CD4-positive, alpha-beta T cell (primary cell): ENCODE measurements at places on chromosomes 7 and 10. TPM values are rescaled to one million over a fixed set of nuclear protein-coding genes. Genes with fewer than 3 reads are reported as not detected.

The GHRHR gene
- not detected for total RNA-seq

The MCU gene
- 10.3 TPM for total RNA-seq

DNA sequence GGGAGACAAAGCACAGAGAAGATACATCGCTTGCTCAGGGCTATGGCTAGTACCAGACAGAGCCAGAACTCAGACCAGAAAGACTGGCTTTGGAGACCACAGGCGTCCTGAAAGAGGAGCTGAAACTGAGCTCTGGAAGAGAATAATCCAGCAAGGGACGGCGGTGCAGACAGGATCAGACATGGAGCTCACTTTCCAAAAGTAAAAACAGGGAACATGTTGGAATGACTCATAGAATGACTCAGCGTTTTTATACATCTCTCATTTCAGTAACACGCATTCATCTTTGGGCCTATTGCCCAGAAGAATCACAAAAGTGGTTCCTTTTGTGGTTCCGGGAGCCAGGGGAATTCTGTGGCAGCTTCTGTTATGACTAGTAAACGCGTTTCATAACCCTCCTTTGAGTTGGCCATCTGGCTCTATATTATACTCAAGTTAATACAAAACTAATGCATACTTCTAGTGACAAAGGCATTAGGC is 37.2 kb downstream of the PLEKHS1 start:
- H3K27ac ChIP-seq, result no peak overlapping the region
- no peak overlapping the region for H3K4me3 ChIP-seq
- no peaks in the 10 kb centered on the region for H3K27me3 ChIP-seq

DNA sequence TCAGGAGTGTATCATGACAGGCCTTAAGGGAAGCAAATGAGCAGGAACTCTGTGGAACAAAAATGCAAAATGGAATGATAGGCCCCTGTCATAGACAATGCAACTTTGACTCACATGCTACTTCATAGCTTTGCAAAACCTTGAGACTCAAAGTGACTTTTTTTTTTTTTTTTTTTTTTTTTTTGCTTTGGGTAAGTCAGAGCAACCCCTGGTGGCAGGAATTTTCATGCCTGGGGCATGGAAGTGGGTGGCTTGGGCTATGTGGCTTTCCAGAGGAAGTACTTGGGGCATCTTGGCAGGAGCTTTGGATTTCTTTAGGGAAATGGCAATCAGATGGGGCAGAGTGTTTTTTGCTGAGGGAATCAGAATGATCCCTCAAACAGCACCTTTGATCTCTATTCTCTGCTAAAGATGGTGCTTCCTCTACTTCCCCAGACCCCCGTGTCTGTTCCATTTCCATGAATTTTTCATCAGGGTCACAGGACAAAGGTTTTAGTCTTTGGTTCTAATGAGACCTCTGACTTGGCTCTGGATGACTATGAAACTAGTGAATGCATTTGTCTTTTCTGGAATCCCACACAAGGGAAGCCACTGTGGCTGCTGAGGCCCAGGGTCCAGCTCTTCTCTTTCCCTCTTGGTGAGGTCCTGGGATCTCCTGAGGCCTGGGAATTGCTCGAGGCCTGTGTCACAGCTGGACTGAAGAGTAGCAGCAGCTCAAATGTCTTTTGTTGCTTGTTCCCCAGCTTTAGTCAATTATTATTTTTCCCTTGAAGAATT is 62.8 kb downstream of the TACC2 start:
- H3K27me3 ChIP-seq, result no peaks in the 10 kb centered on the region
- no peak overlapping the region for H3K4me3 ChIP-seq
- H3K4me1 ChIP-seq, result no peaks in the 10 kb centered on the region
- no peak for DNase-seq
- H3K27ac ChIP-seq, result no peak overlapping the region

The VAX1 gene
- not detected for total RNA-seq

The MUC3A gene
- not detected for total RNA-seq

DNA sequence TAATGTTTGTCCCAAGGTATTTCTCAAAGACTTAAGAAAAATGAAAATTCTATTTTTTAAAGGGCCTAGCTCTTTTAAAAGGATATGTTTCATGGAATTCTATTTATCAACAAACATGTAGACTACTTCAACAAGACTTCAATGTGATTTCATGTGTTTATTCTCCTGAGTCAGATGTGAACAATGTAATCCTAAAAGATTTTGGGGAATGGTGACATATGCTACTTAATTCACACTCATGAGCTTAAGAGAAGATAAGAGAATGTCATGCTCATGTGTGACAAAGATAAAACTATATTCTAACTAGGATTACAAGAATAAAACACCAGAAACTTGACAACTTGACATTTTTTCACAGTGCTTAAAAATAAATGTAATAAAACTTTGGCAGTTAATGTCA is 127.5 kb downstream of the TES start:
- DNase-seq, result no peak
- H3K4me3 ChIP-seq, result no peak overlapping the region
- no peaks in the 10 kb centered on the region for H3K27me3 ChIP-seq
- no peaks in the 10 kb centered on the region for H3K4me1 ChIP-seq
- H3K36me3 ChIP-seq, result no peaks in the 10 kb centered on the region

The ATOH7 gene
- not detected for total RNA-seq

DNA sequence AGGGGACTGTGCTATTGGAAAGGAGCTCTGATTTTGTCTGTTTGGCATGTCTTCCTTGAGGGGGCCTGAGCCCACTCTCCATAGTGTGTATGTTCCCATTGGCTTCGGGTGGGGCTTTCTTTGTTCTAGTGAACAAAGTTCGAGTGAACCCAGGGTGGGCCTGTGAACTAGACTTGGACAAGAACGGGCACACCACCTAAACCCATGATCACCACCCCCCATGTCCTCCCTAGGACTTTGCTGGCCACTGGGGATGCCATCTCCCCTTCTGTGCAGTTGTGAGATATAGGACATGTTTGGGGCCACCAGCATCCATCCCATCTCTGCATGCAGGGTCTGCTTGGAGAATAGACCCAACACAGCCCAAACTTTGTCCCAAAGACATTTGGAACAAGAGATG is 195.5 kb upstream of the LYZL2 start:
- no peaks in the 10 kb centered on the region for H3K27me3 ChIP-seq
- no peaks in the 10 kb centered on the region for H3K36me3 ChIP-seq
- no peak overlapping the region for H3K4me3 ChIP-seq
- no peaks in the 10 kb centered on the region for H3K4me1 ChIP-seq
- DNase-seq, result no peak

DNA sequence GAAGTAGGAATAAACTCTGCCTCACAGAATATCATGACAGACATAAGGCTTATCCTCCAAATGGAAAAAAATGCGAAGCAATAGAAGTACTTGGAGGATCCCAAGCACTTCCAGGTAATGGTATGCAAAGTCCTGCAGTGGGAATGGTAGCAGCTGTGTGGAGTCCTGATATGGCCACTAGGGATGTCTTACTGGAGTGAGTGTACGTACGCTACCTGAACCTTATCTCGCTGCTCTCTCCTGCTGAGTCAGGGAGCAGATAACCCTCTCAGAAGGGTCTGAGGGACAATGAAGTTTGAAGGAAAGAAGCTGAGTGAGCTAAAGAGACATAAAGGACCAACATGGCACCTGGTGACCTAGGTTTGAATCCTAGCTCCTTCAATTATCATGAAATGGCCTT is 42.2 kb downstream of the CH25H start:
- H3K4me1 ChIP-seq, result peaks cover 8% of the 10 kb centered on the region
- no peak overlapping the region for H3K27ac ChIP-seq
- H3K4me3 ChIP-seq, result no peak overlapping the region
- H3K27me3 ChIP-seq, result no peaks in the 10 kb centered on the region

GRCh38 chr10:15528859-15529239 is 157.8 kb upstream of the FAM171A1 start:
- no peak overlapping the region for H3K4me3 ChIP-seq
- DNase-seq, result no peak
- H3K4me1 ChIP-seq, result no peaks in the 10 kb centered on the region
- H3K27ac ChIP-seq, result no peak overlapping the region
- no peaks in the 10 kb centered on the region for H3K36me3 ChIP-seq
- no peaks in the 10 kb centered on the region for H3K27me3 ChIP-seq

The ELFN1 gene
- total RNA-seq, result not detected

DNA sequence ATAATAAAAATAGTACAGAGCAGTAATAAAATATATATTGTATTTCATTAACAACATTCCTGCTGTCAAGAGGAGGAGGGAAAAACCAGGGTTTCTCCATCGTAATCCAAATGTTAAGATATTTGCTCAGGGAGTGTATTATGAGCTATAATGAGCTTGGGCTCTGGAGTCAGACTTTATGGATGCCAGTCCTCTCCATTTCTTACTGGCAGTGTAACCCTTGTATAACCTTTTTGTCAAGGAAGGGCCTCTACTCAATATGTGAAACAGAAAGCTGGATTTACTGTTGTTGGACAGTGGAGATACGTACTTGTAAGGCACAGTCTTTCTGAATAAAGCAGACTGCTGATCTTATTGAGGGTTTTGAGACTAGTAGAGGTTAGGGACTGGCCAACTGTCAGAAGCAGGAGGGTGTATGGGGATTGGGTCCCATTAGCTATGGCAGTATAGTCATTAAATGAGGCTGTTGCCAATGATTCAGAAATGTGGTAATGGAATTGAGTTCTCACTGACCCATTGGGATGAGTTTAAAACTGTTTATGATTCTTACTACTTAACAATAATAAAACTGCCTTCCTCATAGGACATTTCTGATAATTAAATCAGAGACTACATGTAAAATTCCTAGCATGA is 56.5 kb downstream of the ZNF277 start:
- no peak overlapping the region for H3K27ac ChIP-seq
- no peak for DNase-seq
- no peaks in the 10 kb centered on the region for H3K36me3 ChIP-seq
- no peaks in the 10 kb centered on the region for H3K27me3 ChIP-seq

DNA sequence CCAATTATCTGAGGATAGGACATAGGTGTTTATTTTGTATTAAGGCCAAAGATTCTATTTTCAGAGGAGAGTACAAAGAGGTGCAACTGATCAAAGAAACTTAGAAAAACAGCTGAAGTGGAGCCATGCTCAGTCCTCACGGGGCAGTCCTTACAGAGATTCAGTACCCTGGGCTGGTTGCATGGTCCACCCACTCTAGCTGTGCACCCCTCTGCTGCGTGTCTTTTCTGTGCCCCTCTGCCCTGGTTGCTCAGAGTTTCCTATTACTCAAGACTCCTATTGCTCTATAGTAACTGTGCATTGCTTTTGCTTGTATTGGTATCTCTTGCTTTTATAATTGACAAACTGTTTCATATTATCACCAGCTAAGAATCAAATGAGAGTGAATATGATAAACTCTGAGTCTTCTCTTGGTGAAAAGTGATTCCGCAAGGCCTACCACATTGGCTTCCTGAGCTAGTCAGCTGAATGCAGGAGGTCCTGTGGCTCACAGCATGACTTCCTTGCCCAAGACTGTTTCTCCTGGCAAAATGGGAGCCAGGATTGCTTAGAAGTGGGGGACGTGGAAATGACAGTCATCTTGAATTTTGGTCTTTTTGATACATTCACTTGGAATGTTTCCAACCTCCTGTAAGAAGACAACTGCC is 137.0 kb downstream of the GLCCI1 start:
- no peaks in the 10 kb centered on the region for H3K27me3 ChIP-seq
- H3K27ac ChIP-seq, result peak overlapping the region; percentile 32
- H3K4me1 ChIP-seq, result peaks cover 24% of the 10 kb centered on the region
- H3K36me3 ChIP-seq, result no peaks in the 10 kb centered on the region

DNA sequence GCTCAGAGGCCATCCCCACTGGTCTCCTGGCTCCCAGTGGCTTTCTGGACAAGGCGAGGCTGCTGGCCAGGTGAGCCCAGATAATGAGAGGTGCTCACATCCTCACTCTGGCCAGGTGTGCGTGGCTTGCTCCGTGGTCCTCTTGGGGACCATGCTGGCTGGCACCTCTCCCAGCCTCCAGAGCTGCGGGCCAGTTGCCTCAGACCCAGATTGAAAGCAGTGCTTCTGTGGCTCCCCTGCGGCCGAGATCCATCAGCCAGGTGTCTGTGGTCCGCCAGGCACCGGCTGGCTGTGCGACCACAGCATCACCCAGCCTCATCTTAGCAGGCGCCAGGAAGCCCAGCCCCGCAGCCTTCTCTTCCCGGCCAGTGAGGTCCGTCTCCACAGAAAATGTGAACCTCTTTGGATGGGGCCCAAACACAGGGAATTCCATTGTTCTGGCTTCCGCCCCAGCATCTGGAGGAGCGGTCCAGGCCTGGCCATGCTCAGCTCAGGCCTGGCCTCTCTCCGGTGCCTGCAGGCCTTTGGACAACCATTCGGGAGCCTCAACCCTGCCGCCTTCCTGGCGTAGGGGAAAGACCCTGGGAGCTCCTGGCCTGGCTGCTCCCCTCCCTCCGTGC is 5.2 kb upstream of the TTYH3 start:
- no peaks in the 10 kb centered on the region for H3K36me3 ChIP-seq
- no peak overlapping the region for H3K4me3 ChIP-seq
- peaks cover 6% of the 10 kb centered on the region for H3K4me1 ChIP-seq
- no peak overlapping the region for H3K27ac ChIP-seq

DNA sequence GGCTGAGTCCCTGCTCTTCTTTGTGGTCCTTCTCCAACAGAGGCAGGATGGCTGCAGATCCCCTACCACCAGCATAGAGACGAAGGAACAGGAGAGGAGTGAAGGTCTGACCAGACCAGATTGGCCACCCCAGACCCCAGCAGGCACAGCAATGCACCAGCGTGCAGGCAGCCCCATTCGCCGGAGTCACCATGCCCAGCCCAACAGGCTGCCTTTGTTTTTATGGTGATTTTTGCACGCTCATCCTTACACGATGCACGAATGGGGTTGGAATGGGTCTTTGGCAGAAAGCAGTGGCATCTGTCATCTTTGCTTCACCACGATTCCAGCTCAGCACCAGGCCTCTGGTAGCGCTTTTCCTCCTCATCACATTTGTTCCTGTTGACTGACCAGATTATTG is 427.6 kb downstream of the INHBA start:
- no peaks in the 10 kb centered on the region for H3K27me3 ChIP-seq
- no peak overlapping the region for H3K27ac ChIP-seq
- H3K36me3 ChIP-seq, result no peaks in the 10 kb centered on the region
- no peak for DNase-seq

- H3K4me3 ChIP-seq, result no peak overlapping the region
- H3K36me3 ChIP-seq, result no peaks in the 10 kb centered on the region
- no peak overlapping the region for H3K27ac ChIP-seq
- no peak for DNase-seq
- no peaks in the 10 kb centered on the region for H3K4me1 ChIP-seq
These were observed 99.9 kb downstream of the GPR26 start for GRCh38 chr10:123766012-123766411.

The SPDYE16 gene
- total RNA-seq, result 0.53 TPM

GRCh38 chr10:96368971-96369370 is 10.2 kb upstream of the OPALIN start:
- H3K27ac ChIP-seq, result no peak overlapping the region
- no peak for DNase-seq
- H3K36me3 ChIP-seq, result no peaks in the 10 kb centered on the region
- H3K4me3 ChIP-seq, result no peak overlapping the region

The COBL gene
- not detected for total RNA-seq
